ENCODE measurements at places on chromosomes 16 and 17. TPM values are rescaled to one million over a fixed set of nuclear protein-coding genes. Genes with fewer than 3 reads are reported as not detected.

DNA sequence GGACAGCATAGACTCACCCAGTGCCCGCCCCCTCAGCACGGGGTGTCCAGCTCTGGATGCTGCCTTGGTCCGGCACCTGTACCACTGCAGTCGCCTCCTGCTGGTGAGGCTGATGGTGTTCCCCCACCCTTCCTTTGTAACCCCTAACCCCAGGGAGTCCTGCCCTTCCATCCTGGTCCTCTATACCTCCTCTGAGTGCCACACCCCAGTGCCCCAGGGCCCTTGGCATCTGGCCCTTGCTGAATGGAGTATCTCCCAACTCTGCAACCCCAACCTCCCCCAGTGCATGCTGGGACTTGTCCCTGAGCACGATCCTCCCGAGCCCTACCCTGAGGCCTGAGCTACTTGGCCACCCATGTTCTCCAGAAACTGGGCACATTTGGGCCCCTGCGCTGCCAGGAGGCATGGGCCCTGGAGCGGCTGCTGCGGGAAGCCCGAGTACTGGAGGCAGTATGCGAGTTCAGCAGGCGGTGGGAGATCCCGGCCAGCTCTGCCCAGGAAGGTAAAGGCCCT lies 15.8 kb downstream of the RIPOR1 start:
- no peak for DNase-seq

- no peak for DNase-seq
These were observed 56.8 kb downstream of the B9D1 start for GRCh38 chr17:19305761-19306159.

The CCL8 gene
- not detected for total RNA-seq

GRCh38 chr17:56992364-56992763 lies 14.4 kb downstream of the SCPEP1 start:
- DNase-seq: no peak

DNA sequence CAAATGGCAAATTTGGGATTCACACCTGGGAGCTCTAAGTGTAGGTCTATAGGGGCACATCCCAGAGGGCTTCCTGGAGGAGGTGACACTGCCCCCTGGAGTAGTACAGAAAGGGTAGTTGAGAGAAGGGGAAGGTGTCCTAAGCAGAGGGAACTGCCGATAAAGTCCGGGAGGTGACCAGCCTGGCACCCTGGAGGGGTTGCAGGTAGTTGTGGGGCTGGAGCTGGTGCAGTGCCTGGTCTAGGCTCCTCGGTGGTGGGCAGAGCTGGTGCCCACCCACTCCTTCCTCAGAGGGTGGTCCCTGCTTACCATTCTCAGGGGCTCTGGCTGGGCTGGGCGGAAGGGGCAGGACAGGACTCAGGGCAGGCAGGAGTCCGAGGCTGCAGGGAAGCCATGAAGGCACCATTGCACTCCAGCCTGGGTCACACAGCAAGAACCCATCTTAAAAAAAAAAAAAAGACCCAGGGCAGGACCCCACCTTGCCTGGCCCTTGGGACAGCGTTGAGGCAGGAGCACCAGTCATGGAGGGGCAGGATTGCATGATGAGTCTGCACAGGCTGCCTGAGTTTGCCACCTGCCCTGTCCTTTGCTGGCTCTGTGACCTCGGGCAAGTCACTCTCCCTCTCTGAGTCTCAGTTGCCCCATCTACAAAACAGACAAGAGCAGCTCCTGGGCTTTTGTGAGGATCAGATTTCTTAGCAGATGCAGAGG lies 43.8 kb downstream of the LAT start:
- no peak for DNase-seq

Data from chondrocyte (in vitro differentiated cells).